ENCODE measurements at places on chromosomes 2 and 18. TPM values are rescaled to one million over a fixed set of nuclear protein-coding genes. Genes with fewer than 3 reads are reported as not detected.
A peak's percentile ranks its signal among the peaks of the same experiment; 100 is the strongest.

DNA sequence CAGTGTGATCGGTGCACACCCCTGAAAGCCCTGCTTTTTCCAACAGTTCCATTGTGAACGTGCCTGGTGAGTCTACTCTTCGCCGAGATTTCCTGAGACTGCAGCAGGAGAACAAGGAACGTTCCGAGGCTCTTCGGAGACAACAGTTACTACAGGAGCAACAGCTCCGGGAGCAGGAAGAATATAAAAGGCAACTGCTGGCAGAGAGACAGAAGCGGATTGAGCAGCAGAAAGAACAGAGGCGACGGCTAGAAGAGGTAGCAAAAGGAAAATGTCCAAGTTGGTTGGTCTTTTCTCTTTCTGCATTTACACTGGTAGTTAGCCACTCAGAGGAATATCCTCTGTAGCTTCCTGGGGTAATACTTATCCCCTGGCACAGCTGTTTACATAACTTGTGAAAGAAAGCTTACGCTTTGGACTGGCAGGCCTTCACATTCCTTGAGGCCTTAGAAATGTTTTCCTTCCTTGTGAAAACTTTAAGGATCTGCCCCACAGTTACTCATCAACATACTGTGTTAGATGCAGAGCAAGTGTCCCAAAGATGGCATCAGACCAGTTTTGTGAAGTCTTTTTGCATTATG, 146.6 kb downstream of the MAP4K4 start:
- H3K36me3 ChIP-seq, result peaks cover 29% of the 10 kb centered on the region
- no peak for DNase-seq
- peak overlapping the region; percentile 48 for H3K4me3 ChIP-seq
- H3K4me1 ChIP-seq, result peaks cover 41% of the 10 kb centered on the region
- peak overlapping the region; percentile 88 for H3K27ac ChIP-seq

DNA sequence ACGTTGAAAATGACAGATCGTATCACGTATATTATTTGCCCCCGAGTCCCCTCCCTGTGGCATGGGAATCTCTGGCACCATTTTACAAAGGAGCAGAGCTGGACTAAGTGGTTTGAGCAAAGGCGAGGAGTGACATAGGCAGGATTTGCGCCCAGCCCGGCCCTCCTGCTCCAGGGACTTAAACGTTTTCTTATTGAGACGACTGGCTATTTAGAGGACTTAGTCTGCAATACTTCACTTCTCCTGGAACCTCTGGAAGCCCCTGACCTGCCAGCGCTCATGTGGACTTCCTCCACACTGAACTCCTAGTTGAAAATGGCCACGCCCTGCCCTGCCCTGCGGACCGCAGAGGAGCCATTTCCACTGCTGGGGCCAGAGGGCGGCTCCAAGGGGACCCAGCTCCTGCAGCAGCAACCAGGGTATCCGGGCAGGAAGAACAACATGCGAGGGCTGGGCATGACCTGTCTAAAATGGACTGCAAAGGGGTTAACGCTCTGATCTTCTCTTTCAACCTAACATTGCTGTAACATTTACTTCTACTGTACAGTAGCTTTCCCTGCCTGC, 690.7 kb downstream of the LRP1B start:
- H3K27me3 ChIP-seq, result no peaks in the 10 kb centered on the region
- no peak for DNase-seq
- H3K4me1 ChIP-seq, result no peaks in the 10 kb centered on the region
- peaks cover under 1% of the 10 kb centered on the region for H3K36me3 ChIP-seq
- no peak overlapping the region for H3K4me3 ChIP-seq
- H3K27ac ChIP-seq, result no peak overlapping the region

- no peak for DNase-seq
- no peak overlapping the region for H3K27ac ChIP-seq
- no peak overlapping the region for H3K4me3 ChIP-seq
- peaks cover 2% of the 10 kb centered on the region for H3K36me3 ChIP-seq
These were observed 172.7 kb downstream of the BCL2 start for GRCh38 chr18:63146828-63147409.

GRCh38 chr2:212777020-212777491, 238.5 kb upstream of the ERBB4 start:
- H3K27ac ChIP-seq, result no peak overlapping the region
- H3K4me3 ChIP-seq, result no peak overlapping the region
- no peaks in the 10 kb centered on the region for H3K36me3 ChIP-seq
- H3K27me3 ChIP-seq, result no peaks in the 10 kb centered on the region

DNA sequence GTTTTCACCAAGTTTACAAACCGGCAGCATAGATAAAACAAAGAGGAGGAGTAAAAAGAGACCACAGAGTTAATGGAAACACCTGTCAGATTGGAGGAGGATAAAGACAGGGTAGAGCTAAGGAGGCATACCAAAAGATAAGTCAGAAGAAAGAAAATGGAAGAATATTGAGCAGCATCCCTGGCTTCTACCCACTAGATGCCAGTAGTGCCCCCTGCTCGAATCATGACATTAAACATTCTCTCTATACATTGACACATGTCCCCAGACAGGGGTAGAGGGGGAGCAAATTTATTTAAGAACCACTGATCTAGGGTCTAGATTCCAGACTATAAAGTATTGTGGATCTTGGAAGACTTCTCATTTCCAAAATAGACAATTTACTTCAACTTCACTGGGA, 159.8 kb upstream of the ETAA1 start:
- H3K4me3 ChIP-seq, result no peak overlapping the region
- H3K27ac ChIP-seq, result no peak overlapping the region
- H3K4me1 ChIP-seq, result no peaks in the 10 kb centered on the region
- no peak for DNase-seq
- peaks cover 6% of the 10 kb centered on the region for H3K27me3 ChIP-seq

GRCh38 chr2:229855116-229855515, 66.7 kb downstream of the TRIP12 start:
- peaks cover 23% of the 10 kb centered on the region for H3K36me3 ChIP-seq
- peaks cover 15% of the 10 kb centered on the region for H3K4me1 ChIP-seq
- no peak overlapping the region for H3K27ac ChIP-seq
- DNase-seq, result no peak

DNA sequence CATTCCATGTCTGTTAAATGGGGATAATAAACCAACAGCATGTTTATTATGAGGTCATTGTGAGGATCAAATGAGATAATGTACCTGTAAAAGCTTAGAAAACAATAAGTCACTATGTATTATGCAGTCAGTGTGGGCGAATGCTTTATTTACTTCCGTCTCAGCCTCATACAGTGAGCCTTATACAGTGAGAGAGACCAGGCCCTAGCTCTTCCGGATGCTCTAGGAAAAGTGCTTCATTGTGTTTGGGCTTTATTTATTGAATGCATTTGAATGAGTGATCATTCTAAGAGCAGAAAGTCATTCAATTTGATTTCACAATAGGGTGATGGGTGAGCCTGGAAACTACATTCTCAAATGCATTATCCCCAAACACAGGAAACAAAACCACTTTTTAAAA, 603.9 kb upstream of the FANCL start:
- peaks cover 22% of the 10 kb centered on the region for H3K27me3 ChIP-seq
- DNase-seq, result no peak
- H3K4me1 ChIP-seq, result no peaks in the 10 kb centered on the region

DNA sequence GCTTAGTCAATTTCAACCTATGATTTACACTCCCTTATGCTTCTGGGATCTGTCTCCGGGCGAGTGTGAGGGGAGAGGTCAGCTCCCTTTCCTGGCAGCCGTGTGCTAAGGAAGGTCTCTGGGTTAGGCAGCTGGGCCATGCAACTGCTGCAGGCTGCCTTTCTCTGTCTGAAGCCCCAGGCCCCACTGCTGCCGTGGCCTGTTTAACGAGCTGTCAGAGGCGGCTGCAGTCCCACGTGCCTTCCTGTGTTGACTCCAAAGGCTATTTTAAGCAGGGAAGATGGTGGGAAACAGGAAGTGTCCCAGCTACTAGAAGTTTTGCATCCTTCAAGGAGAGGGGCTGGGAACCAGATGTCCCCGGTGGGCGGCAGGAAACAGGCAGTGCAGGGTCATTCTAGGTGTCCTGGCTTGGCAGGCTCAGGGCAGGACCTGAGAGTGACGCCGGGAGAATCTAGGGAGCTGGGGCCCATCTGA, 186.4 kb downstream of the TNS1 start:
- no peak for DNase-seq
- H3K27ac ChIP-seq, result peak overlapping the region; percentile 93
- H3K4me3 ChIP-seq, result no peak overlapping the region
- H3K27me3 ChIP-seq, result no peaks in the 10 kb centered on the region

GRCh38 chr2:100213595-100213994, 71.2 kb upstream of the AFF3 start:
- H3K27me3 ChIP-seq, result no peaks in the 10 kb centered on the region
- no peak for DNase-seq
- H3K4me1 ChIP-seq, result peaks cover 8% of the 10 kb centered on the region
- H3K4me3 ChIP-seq, result no peak overlapping the region

DNA sequence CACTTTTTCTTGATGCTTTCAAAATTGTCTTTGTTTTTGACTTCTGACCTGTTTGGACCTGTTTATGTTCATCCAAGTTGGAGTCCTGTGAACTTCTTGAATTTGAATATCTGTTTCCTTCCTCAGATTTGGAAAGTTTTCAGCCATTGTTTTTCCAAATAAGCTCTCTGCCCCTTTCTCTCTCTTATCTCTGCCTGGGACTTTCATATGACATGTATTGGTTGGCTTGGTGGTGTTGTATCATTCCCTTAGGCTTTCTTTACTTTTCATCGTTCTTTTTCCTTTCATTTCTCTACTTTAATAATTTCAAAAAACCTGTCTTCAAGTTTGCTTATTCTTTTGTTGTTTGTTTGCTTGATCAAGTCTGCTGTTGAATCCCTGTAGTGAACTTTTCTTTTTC, 60.1 kb upstream of the LDLRAD4 start:
- no peak overlapping the region for H3K4me3 ChIP-seq
- H3K36me3 ChIP-seq, result peaks cover 12% of the 10 kb centered on the region
- H3K27ac ChIP-seq, result no peak overlapping the region
- H3K4me1 ChIP-seq, result peaks cover 4% of the 10 kb centered on the region

The SERPINB10 gene
- total RNA-seq, result not detected

The MALL gene
- total RNA-seq, result 0.60 TPM

The INO80B gene
- 23.2 TPM for total RNA-seq

The MC5R gene
- not detected for total RNA-seq

The LAMA1 gene
- 3.9 TPM for total RNA-seq

Measured in chondrocyte (in vitro differentiated cells).